ENCODE measurements at places on chromosomes 6 and 20.

DNA sequence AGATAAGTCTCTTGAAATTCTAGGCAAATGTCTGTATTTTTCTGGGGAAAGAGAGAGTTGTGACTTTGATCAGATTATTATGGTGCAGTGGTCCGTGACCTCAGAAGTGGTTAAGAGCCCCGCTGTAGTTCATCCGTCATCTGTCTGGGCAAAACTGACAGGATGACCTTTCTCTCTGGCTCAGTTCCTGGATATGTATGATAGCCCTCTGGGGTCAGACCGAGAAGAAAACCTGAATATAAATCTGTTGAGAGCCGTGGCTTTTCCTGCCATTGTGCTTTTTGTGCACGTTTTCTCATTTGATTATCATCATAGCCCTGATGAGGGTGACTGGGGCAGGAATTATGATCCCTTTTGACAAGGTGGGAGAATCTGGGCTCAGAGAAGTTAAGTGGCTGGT, 26.5 kb downstream of the GHRH start:
- no peak for DNase-seq

DNA sequence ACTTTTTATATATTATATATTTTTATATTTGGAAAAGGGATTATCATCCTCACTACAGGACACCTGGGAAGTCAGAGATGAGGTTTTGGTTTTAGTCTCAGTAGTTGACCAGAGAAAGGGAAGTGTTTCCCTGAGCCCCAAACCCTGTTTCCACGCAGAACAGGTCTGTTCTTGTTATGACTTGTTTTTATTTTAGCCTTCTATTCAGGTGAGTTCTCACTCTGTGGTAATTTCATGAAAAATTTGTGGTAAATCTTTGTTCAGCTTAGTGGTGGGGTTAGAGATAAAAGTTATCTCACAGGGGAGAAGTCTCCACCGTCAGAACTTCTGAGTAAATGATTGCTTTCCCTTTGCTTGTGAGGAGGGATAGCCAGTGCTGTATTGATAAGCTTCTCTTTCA, 224.9 kb downstream of the FARS2 start:
- no peak for DNase-seq

DNA sequence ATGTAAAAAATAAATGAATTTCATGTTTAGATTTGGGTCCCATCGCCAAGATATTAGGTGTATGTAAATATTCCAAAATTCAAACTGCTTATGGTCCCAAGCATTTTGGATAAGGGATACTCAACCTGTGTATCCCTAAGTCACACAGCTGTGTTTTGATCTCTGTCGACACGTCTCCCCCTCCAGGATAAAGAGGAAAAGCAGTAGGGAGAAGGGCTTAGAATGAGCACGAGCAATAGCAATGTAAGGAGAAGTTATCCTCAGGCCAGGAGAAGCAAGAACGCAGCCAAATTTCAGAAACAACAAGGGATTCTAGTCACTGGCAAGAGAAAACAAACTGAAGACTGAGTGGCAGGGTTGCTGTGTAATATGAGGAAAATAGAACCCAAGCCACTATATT, 181.2 kb downstream of the AIG1 start:
- no peak for DNase-seq

DNA sequence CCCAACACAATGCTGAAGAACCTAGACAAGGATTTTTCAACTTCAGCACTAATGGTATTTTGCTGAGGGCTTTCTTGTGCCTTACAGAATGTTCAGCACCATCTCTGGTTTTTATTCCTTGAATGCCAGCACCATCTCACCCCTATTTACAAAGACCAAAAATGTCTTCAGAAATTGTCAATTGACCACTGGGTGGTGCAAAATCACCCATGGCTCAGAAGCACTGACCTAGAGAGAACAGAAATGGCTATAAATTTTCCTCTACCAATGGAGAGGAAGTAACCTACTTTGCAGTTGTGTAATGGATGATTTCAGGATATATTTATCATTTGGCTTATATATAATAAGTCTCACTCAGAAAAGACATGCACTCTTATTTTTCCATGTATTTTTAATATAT, 431.0 kb upstream of the IRAK1BP1 start:
- DNase-seq: no peak

DNA sequence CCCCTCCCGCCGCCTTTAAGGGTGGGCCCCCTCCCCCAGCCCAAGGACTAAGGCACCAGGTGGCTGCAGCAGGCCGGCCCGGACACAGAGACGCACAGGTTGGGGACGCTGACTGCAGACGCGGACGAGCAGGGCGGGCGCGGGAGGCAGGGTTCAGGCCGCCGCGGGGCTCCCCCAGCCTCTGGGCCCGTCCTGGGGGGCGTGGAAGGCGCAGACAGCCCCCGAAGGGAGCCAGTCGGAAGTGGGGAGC, 9.3 kb downstream of the DUSP15 start:
- no peak for DNase-seq

- DNase-seq: no peak
Measured at GRCh38 chr6:92706976-92707375, 712.4 kb downstream of the EPHA7 start.

GRCh38 chr20:33826270-33826897, 15.2 kb downstream of the CHMP4B start:
- DNase-seq: no peak

GRCh38 chr6:37102299-37103168, 67.4 kb upstream of the PIM1 start:
- DNase-seq: peak; percentile 78

- no peak for DNase-seq
Measured at GRCh38 chr20:44973053-44973452, 6.7 kb downstream of the STK4 start.

DNA sequence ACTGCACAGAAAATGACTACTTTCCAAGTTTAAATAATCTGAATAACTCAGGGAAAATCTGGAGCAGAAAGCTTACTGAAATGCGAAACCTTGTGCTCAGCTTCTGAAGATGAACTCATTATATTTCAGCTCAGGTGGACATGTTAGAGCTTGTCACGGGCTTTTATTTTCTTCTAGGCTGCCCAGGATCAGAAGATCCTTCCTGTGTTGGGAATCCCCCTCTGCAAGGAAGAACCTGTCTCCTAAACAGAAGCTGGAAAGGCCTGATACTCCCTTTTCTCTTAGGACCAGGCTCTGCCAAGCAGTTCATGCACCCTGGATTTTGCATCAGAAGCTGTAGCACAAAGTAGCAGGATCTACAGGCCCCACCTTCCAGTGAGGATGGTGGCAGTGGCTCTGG, 5.1 kb upstream of the SLC2A12 start:
- DNase-seq: no peak

All from NCI-H2081 treated with DMSO at 0.1 percent for 48 hours (cell line).